Left ventricle myocardium inferior (tissue), 1 donor: ENCODE measurements at places on chromosomes 5 and 9. TPM values are rescaled to one million over a fixed set of nuclear protein-coding genes. Genes with fewer than 3 reads are reported as not detected.

Gene PLPPR1
- not detected for total RNA-seq

Gene LCN10
- total RNA-seq: 9.6 TPM

Gene TNFSF8
- total RNA-seq: 0.63 TPM

Gene SURF6
- total RNA-seq: 11.6 TPM

Gene FOXI1
- not detected for total RNA-seq

Gene CA9
- not detected for total RNA-seq

Gene DNAJB5
- 70.0 TPM for total RNA-seq

Gene ITGA2
- 0.80 TPM for total RNA-seq

Gene PCDHB3
- total RNA-seq: 0.77 TPM

Gene CD180
- 0.44 TPM for total RNA-seq

Gene BARHL1
- not detected for total RNA-seq

Gene SPINK7
- not detected for total RNA-seq

Gene IFNK
- not detected for total RNA-seq

DNA sequence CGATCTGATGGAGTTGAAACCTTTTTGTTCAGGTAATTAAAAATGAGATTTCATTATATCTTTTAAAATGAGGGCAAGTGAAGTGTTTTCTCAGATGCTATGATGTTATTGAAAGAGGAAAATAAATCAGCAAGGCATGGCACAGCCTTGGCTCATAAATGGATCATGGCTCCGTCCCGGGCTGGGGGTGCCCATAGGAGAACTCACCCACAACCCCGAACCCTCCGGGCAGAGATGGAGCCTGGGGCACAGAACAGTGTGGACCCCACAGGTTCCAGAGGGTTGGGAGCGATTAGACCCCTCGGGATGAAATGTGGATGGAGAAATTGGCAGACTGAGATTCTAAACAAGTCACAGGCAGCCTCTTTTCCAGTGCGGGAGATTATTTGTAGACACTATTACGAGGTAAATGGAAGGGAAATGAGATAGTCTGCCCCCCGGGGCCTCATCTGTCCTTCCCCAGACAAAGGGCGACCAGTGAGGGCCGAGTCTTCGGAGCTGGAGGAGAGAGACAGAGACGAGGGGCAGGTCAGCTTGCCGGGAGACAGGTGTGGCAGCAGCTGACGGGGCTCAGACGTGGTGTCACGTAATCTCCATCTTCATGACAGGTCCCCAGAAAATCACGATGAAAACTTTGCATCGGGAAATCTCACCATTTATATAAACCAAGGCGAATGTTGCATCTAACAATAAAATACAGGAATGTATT is 33.7 kb downstream of the NDUFS6 start:
- no peak for DNase-seq

- DNase-seq: no peak
Observed at GRCh38 chr5:158511454-158511853, 588.3 kb downstream of the EBF1 start.

DNA sequence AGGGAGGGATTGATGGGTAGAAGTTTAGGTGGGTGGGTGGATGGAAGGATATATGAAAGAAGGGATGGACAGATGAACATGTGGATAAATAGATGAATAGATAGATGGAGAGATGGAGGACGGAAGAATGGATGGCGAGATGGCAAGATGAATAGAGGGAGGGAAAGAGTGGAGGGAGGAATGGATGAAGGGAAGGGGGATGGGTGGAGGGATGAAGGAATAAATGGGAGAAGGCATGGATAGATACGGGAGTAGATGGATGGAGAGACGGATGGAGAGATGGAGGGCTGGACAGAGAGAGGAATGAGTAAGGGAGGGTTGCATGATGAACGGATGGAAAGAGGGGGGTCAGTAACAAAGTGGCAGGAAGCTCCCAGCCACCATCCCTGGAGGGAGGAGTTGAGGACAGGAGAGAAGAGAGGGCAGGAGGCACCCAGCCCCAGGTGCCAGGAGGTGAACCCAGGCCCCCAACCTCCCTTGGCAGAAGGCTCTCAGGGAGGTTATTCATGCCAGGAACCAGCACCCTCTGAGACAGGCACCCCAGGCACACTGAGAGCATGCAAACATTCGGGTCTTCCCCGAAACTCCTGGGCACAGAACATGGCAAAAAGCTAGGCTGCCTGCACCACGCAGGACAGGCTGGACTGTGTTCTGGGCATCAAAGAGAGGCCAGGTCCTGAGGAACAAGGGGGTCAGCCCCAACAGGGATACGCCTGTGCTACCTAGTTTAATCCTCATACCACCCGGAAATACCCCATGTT is 9.1 kb downstream of the SARDH start:
- no peak for DNase-seq

DNA sequence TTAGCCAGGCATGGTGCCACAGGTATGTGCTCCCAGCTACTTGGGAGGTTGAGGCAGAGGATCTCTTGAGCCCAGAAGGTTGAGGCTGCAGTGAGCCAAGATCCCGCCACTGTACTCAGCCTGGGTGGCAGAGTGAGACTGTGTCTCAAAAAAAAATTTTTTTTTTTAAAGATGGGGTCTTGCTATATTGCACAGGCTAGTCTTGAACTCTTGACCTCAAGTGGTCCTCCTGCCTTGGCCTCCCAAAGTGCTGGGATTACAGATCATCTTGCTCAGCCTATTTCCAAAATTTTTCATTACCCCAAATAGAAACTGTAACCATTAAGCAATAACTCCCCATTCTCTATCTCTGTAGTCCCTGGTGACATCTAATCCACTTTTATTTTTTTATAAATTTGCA is 4.4 kb upstream of the TBC1D13 start:
- DNase-seq: no peak

GRCh38 chr5:133841831-133842750 is 126.3 kb downstream of the C5orf15 start:
- DNase-seq: no peak

GRCh38 chr9:132166599-132166998 is 4.7 kb downstream of the NTNG2 start:
- DNase-seq: no peak

GRCh38 chr5:134651531-134651930 is 2.9 kb downstream of the SEC24A start:
- DNase-seq: no peak

DNA sequence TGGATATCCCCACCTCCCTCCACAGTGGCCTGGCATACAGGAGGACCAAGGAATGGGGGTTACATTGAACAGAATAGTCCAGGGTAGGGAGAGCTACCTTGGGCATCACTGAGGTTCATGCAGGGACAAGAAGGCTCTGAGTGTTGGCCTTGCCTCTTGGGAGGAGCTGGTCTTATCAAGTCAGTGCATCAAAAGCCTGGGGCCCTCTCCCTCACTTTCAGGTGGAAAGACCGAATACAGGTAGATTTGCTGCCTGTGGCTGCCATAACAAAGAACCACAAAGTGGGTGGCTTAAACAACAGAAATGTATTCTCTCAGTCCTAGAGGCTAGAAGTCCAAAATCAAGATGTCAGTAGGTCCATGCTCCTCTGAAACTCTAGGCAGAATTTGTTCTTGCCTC is 18.5 kb upstream of the ARSI start:
- no peak for DNase-seq

GRCh38 chr5:68994645-68995044 is 99.2 kb upstream of the SLC30A5 start:
- no peak for DNase-seq

GRCh38 chr9:95626885-95627558 is 110.3 kb upstream of the PTCH1 start:
- peak; percentile 54 for DNase-seq

GRCh38 chr9:38352530-38353328 is 39.8 kb upstream of the ALDH1B1 start:
- no peak for DNase-seq

GRCh38 chr5:133358271-133358670 is 254.1 kb downstream of the FSTL4 start:
- no peak for DNase-seq

GRCh38 chr5:142016556-142016955 is 3.7 kb upstream of the GNPDA1 start:
- DNase-seq: no peak

DNA sequence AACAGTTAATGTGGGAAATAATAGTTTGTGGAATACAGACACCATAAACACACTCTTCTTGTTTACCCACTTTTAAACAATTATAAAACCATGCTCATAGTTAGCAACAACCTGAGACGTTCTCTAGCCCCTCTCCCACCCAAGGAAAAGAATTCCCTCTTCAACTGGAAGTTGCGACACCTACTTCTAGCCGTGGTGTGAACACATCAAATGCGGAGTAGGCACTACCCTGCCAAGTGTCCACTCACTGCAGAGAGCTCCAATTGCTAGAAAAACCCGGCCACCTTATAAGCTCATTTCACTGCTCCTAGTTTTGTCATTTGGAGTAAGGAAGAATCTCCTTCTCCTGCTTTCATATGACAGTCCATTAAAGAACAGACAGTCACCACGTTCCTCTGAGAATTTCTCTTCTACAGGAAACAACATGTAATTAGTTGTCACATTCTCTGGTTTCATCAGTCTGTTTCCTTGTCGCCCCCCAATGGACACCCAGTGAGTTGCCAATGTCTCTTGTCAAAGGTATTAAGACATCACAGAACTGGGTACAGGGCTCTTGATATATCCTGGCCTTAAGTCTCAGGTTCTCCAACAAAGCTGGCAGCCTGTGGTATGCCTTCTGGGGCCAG is 47.3 kb downstream of the PRLR start:
- DNase-seq: peak; percentile 34

- DNase-seq: no peak
Observed at GRCh38 chr5:116553366-116553765, 21.3 kb downstream of the SEMA6A start.

- no peak for DNase-seq
Observed at GRCh38 chr9:72952381-72952690, 517 bp downstream of the ALDH1A1 start.

DNA sequence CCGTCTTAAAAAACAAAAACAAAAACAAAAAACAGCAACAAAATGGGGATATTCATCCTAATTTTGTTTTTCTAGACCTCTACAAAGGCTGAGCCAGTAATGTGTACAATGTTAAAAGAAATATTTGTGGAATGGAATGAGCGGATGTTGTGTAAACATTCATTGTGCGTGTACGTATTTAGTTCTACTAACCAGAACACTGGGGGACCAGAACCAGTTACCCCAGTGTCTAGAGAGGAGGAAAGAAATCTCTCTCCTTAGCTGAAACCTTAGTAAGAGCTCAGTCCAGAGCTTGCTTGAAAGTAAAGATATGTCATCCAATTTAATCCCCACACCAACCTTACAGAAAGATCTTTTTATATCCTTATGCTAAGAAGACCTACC is 106.7 kb upstream of the CPEB4 start:
- DNase-seq: no peak

- DNase-seq: no peak
Observed at GRCh38 chr9:87672586-87672985, 53.3 kb upstream of the CTSL start.

DNA sequence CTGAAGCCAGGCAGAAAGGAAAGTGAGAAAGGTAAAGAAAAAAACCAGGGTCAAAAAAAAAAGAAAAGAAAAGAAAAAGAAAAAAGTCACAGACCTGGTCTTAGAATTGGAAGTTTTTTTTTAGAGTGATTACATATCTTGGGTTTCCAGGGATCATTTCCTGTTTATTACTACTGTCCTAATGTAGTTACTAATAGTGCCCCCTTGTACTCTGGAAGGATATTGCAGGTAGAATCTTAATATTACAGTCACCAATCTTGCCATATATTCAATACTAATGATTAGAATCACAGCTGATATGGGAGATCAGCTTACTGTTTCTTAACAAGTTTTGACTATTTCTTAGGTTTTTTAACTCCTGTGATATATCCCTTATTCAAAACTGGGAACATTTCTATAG is 543.2 kb upstream of the CDH6 start:
- DNase-seq: no peak

DNA sequence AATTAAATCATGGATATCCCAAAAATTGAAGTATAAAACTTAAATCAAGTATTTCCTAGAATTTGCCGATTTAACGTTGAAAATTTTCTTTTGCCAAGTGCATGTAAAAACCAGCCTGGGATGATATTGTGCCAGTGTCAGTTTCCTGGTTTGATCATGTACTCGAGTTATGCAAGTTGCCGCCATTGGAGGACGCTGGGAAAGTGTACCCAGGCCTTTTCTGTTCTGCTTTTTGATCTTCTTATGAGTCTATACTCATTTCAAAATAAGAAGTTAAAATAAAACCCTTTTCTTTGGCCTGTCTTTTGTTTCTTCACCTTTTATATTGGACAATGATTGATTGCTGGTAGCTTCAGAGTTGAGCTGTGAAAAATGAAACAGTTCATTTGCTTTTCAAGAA is 93.1 kb upstream of the NFIL3 start:
- DNase-seq: no peak

DNA sequence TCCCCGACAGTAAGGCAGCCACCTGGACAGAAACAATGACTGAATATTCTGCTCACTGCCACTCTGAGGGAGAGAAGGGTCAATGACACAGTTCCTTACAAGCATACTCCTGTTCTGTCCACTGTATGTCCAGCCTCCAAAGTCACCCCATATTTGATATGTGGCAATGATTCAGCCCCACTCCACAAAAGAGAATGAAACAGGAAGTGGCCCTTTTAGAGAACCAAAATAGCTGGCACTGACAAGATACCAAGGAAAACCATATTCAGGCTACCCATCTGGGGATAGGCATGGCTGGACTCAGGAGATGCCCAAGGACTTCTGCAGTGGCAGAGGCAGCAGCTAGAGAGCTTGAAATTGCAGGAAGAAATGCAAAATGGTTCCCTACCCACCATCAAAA is 12.8 kb upstream of the GFRA3 start:
- DNase-seq: no peak

DNA sequence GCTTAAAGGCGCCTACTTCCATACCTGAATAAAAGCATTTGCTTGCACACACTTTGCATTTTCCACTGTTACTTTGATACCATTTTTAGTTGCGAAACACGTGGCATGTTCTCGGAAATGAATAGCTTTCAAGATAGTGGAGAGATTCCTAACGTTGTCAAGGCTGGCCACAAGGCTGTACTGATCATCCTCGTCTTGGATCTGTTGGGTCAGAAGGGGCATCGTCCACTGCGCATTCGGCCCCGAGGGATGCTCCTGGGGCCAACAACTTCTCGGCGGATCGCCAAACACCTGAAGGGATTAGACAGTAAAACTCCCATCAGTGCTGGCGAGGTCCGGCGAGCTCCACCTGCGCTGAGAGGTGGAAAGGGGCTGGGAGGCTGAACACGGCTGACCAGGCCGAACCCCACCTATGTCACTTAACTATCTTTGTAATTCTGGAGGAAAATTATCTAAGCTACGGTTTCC is 599 bp downstream of the RAD1 start:
- peak; percentile 30 for DNase-seq
